ENCODE measurements at places on chromosomes 2 and 18.

GRCh38 chr2:128474036-128474955 lies 155.6 kb upstream of the HS6ST1 start:
- no peak for DNase-seq

- DNase-seq, result no peak
These were observed 40.0 kb upstream of the CYBRD1 start for GRCh38 chr2:171482308-171482707.

GRCh38 chr2:237393523-237393922 lies 20.4 kb downstream of the COL6A3 start:
- no peak for DNase-seq

DNA sequence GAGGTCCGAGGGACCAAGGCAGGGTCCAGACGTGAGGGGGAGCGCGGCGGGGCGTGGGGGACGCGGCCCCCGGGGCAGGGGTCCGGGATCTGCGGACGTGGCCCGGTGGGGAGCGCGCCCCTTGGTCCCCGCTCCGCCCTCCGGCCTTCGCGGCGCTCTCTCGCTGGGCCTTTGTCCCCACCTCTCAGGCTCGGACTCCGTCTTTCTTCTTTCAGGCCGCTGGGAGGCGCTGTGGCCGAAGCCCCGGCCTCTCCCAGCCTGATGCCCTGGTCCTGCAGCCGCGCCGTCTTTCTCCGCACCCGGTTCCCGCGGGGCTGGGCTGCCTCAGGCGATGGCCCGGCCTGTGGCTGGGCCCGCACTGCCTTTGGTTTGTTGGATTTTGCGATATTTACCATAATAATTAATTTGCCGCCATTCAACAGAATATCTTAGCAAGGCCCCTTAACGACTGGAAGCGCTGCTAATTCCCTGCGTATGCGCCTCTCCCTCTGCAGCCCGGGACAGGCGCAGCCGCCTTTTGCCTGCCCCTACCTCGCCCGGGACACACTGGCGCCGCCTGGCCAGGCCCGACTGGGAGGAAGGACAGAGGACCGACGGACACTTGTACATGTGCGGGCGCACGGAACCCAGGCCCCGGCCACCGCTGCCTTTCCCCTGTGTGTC lies 10.8 kb downstream of the SIX3 start:
- DNase-seq, result no peak

DNA sequence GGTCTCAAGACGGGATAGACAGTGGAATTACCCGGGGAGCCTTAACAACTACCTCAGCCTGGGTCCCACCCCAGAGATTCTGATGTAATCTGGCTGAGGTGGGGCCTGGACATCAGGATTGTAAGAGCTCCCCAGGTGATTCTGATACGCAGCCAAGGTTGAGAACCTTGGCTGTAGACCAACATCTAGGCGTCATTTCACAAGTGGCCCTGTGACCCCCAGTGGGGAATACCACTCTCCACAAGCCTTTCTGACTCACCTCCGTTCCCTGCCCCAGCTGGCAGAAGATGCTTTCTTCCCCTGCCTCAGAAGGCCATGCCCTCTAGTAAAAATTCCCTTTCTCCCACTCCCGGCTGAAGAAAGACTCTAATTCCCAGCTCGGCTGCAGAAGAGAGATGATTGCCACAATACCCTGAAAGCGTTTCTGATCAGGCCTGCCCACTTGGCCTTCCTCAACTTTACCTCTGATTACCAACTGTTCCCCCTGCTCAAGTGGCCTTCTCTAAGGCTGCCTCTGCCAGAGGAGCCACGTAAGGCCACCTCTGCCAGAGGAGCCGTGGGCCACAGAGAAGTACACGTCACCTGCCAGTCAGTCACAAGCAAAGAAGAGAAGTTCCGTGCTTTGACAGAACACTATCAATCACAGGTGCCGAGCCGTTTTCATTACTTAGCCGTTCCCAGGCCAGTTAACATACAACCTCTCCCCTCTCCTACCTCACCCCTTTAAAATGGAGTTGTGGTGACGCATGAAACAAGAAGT lies 116.8 kb upstream of the PKDCC start:
- DNase-seq, result no peak

DNA sequence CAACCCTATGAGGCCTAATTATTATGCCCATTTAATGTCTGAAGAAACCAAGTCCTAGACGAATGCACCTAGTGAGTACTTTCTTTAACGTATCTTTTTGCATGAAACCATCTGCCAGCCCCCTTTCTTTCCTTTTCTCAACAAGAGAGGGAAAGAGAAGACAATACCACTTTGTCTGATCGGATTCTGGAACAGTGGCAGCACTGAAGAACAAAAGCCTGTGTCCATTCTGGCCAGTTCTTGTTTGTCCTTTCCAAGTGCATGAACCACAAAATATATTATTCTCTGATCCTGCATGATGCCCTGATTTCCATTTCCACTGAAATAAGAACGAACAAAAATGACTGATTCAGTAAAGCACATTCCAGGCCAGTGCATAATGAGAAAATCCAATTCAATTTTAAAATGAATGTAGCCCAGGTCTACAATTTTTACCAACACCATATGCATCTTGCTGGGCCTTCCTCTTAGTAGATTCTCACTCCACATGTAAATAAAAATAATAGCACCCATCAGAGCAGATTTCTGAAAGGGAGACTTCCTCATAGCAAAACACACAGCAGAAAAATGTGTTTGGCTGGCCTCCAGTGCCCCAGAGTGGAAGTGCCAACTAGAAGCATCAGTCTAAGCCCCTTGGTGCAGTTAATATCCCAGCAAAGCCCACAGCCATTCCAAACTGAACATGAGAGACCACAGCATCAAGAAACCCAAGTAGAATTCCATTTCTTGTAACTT lies 422.6 kb upstream of the ID2 start:
- DNase-seq, result no peak

- no peak for DNase-seq
These were observed 55.5 kb upstream of the ANKRD62 start for GRCh38 chr18:12038082-12038638.

- DNase-seq, result no peak
These were observed 63.4 kb downstream of the NCKAP5 start for GRCh38 chr2:133504566-133505505.

DNA sequence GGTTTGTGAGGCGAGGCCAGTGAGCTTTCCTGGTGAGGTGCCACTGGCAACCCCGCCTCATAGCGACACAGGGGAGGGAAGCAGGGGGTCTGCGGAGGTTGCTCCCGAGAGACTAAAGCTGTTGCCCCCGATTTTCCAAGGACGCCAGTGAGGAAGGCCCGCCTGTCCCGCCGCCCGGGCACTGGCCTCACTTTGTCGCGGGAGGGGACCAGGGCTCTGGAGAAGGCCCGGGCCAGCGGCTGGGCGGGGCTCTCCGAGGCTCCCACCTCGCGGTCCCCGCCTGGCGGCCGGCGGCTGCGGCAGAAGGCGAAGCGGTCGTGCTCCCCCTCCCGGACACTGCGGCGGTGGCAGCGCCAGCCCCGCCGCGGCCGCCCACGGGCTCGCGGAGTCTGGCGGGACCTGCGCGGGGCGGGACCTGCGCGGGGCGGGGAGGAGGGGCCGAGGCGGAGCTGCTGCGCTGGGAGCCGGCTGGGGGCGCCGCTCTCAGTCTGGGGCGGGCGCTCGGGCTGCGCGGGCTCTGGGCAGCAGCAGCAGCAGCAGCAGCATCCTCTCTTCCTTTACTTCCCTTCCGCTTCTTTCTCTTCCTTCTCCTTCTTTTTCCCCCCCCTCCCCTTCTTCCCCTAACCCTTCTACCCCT lies at the start of gene MAP2:
Gene MAP2 (plus strand): TSS at position 486 of the 637 bp plus-strand sequence. CDS start 229,124 bp downstream, outside the sequence.
- DNase-seq, result peak; percentile 12

- no peak for DNase-seq
These were observed 122.5 kb downstream of the FOXI3 start for GRCh38 chr2:88329815-88330603.

GRCh38 chr18:3037423-3037915 lies 24.5 kb upstream of the LPIN2 start:
- peak; percentile 76 for DNase-seq

DNA sequence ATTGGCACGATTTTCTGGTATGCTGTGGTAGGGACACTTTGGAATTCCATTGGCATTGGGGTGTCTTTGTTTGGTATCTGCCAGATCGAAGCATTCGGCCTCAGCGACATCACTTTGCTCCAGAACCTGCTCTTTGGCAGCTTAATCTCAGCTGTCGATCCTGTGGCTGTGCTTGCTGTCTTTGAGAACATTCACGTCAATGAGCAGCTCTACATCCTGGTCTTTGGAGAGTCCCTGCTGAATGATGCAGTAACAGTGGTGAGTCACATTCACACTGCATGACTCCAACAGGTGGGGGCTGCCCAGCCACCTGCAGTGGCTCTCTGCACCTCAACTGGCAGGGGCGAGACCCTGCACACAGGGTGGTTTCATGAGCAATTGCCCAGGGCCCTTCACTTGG lies 38.4 kb downstream of the SLC9A2 start:
- DNase-seq, result no peak

DNA sequence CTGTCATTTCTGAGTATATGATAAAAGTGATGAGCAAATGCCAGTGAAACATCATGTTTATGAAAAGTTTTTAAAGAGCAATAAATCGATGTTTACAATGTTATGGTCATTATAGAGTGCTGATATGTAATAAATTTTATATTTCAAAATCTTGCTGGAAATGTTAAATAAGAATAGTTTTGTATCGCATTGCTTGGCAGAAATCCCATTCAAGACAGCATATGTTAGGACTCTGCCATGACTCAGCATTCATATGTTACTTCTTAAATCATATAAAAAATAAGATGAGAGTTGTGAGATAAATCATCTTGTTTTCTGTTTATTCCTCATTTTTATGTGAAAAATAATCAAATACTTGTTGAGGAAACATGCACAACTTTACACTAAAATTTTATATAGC lies 949.9 kb upstream of the NRXN1 start:
- no peak for DNase-seq

- DNase-seq, result no peak
These were observed 506.5 kb downstream of the TSN start for GRCh38 chr2:122261911-122262310.

GRCh38 chr2:656676-657075 lies 20.5 kb downstream of the TMEM18 start:
- DNase-seq, result no peak

- DNase-seq, result no peak
These were observed 110.0 kb downstream of the CDH20 start for GRCh38 chr18:61443081-61443725.

GRCh38 chr2:240502430-240503121 lies 55.2 kb downstream of the ANKMY1 start:
- DNase-seq, result no peak

GRCh38 chr2:4272261-4272858 lies 569.0 kb downstream of the DCDC2C start:
- no peak for DNase-seq

Data from SW 1271 (cell line).